Hematopoietic multipotent progenitor cell (in vitro differentiated cells): ENCODE measurements at places on chromosomes 5 and 9. TPM values are rescaled to one million over a fixed set of nuclear protein-coding genes. Genes with fewer than 3 reads are reported as not detected.

The ZNF366 gene
- total RNA-seq, result under 0.01 TPM

The SPINK13 gene
- not detected for total RNA-seq

The TTC33 gene
- total RNA-seq, result 3.8 TPM

GRCh38 chr5:85030316-85031084 is 645.8 kb upstream of the EDIL3 start:
- no peak for DNase-seq

DNA sequence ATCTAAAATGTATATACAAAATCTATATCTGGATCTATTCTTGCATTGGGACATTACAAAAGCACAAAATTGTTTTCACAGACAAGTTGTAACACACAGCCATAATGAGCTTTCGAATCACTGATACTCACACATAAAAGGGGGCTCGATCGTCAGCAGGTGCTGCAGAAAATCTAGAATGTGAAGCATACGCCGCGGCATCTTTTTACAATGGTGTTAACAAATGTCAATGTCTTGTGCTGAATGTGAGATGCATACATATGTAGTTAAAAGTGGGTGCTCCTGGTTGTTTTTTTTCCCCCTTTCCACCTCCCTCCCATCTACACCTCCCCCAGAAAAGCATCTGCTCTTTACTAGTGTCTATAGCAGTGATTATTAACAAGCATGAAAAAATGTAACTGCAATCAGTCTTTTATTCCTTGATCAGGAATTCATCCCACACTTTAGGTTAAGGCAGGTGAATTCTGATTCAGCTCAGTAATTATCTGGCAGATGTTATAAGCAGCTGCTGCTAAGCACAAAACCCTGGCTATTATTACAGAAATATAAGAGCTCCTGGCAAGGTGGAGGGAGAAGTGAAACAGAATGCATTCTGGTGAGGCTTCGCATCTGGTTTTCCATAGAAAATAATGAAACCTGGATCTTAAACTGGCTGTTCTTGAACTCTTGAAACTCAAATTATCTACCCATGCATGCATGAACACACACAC is 114.1 kb downstream of the MPDZ start:
- no peak for DNase-seq

GRCh38 chr5:52771343-52772039 is 16.2 kb upstream of the ITGA1 start:
- no peak for DNase-seq

The TEX48 gene
- not detected for total RNA-seq

GRCh38 chr9:72415163-72415562 is 50.2 kb upstream of the ZFAND5 start:
- no peak for DNase-seq

The IL13 gene
- total RNA-seq, result under 0.01 TPM
